ENCODE measurements at places on chromosomes 5 and 9.

DNA sequence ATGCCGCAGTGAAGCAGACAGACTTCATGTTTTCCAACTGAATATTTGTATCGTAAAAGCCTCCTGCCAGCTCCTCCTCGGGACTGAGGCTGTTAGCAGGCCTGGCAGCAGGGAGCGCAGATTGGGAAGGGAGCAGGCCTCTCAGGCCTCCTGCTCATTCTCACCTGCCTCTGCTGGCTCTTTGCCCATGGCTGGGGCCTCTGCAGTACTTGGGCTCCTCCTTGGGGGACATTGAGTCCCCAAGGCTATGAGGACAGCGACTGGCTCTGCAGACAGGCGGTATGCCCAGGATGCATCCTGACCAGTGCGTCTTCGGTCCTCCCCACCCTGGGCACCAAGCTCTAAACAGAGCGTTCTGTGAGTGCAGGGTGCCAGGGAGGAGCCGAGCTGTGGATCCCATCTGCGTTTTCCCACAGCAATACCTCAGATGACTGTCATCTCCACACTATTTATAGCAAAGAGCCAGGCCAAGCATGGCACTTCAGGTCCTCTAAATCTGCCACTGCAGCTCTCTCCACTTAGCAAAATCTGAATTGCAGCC is 38.7 kb downstream of the TSTD2 start:
- peak; percentile 19 for DNase-seq

DNA sequence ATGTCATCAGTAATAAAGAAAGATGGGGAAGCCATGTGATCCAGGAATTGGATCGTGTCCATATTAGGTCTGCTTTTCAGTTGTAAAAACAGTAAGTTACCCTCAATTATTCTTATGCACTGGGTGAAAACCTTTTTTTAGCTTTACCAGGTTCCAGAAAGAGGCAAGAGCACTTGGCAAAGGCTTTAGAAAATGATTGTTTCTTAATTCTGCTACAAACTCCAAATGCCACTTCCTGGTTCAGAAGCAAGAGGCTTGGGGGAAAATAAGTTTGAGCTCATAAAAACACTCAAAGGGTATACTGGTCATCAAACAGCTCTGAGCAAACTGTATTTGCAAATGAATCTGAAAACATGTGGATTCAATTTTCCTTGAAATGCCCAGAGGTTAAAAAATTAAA is 615.6 kb downstream of the EBF1 start:
- no peak for DNase-seq

DNA sequence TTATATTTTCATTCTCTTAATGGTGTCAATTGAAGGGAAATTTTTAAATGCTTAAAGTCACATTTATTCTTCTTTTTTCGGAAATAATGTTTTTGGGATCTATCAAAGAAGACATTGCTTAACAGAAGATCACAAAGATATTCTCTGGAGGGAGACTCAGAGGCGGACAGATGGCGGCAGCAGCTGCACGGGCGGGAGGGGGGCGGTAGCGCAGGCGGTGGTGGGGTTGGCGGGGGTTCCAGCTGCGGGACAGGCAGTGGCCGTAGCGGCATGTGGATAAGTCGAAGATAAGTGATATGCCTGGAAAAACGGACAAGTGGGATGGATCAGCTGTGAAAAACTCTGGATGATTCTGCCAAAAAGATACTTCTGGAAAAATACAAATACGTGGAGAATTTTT is 31.6 kb upstream of the ZDHHC11B start:
- DNase-seq = no peak

GRCh38 chr9:72187121-72187695 is 38.0 kb downstream of the GDA start:
- no peak for DNase-seq

DNA sequence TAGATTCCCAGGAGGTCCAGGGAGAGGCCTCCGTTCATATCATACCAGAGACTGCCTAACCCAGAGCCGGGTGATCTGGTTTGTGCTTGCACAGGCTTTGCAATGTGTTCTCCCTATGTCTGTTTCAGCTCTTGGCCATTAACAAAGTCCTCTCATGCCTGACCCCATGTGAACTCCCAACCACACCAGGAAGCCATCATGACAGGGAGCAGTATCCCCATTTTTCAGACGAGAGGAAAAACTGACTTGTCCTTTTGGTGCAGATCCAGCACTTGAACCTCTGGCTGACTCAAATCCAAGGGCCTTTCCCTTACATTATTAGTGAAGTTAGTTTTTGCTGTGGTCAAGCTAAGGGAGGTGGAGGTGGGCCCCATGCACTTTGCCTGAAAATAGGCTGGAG is 58.4 kb downstream of the TEX10 start:
- no peak for DNase-seq

- DNase-seq = no peak
Observed at GRCh38 chr5:16768184-16768583, 151.4 kb upstream of the RETREG1 start.

DNA sequence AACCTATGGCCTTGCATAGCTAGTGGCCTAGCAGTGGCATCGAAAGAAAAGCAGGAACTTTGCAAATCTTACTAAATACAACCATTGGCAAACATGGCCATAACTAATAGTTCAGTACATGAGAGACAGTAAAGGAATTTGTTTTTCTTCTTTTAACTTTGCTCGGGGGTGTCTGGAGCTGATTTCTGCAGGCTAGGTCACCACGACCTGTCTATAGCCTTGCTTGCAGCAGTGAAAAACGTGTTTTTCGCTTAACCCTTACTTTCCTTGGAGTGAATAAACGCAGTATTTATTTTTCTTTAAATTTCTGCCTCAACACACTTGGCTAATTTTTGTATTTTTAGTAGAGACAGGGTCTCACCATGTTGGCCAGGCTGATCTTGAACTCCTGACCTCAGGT is 19.9 kb downstream of the NAIF1 start:
- DNase-seq = no peak

DNA sequence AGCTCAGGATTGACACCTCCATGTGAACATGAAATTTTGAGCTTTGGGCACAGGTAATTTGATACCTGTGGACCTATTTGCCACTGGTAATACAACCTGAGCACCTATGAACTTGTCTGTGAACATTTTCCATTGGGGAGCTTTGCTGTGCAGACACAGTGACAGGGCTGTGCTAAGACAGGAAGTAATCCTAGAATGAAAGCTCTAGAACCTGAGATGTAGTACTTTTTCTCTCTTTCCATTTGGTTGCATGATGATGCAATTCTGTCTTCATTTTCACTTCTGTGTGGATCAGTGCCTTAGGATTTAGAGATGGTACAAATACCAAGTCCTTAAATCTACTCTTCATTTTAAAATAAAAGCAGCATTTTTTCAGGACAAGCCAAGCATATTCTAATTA is 216.9 kb downstream of the NR3C1 start:
- DNase-seq = no peak

- DNase-seq = no peak
Observed at GRCh38 chr9:122378236-122378635, 7.4 kb downstream of the PTGS1 start.

- peak; percentile 61 for DNase-seq
Observed at GRCh38 chr9:138022121-138022741, 144.6 kb downstream of the CACNA1B start.

DNA sequence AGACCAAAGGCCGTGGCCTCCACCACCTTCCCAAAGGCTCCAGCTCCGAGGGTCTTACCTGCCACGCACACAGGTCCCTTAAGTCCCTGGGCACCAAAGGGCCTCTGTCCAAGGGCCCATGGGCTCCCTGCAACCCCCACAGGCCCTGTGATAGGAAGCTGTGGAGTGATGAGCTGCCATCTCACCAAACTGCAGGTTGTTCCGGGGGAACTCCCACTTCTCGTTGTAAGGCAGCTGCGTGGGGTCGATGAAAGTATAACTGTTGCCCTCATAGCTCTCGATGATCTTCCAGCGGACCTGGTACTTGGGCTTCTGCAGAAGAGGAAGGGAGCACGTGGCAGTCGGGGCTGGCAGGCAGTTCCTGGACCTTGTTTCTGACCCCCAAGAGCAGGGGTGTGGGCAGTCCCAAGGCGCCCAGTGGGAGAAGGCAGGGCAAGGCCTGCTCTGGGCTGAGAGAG is 24.8 kb downstream of the CSF1R start:
- no peak for DNase-seq

DNA sequence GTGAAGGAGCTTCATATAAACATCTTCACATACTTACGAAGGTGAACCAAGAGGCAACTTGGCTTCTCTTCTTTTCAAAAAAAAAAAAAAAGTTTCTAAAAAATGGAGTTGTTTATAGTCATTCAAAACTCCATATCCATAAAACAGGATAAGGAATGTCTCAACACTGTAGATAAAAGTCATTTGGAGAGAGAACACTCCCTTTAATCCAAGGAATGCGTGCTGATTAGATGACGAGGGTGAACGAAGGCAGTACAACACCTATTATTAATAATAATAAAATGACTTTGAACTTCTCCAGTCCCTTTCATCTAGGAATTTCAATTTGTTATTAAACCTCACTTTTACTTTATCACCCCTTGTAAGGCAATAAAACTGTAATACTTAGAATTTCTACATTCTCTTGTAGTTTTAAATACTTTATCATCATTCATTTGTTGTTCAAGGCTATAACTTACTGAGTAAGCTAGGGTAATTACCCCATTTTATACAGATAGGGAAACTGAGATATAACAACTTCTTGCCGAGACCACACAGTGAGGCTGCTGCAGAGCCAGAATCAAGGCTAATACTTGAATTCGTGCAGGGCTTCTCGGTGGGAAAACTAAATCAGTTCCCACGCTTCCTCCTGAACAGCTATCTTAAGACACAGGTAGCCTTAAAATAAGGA is 377.1 kb downstream of the EFNA5 start:
- no peak for DNase-seq

DNA sequence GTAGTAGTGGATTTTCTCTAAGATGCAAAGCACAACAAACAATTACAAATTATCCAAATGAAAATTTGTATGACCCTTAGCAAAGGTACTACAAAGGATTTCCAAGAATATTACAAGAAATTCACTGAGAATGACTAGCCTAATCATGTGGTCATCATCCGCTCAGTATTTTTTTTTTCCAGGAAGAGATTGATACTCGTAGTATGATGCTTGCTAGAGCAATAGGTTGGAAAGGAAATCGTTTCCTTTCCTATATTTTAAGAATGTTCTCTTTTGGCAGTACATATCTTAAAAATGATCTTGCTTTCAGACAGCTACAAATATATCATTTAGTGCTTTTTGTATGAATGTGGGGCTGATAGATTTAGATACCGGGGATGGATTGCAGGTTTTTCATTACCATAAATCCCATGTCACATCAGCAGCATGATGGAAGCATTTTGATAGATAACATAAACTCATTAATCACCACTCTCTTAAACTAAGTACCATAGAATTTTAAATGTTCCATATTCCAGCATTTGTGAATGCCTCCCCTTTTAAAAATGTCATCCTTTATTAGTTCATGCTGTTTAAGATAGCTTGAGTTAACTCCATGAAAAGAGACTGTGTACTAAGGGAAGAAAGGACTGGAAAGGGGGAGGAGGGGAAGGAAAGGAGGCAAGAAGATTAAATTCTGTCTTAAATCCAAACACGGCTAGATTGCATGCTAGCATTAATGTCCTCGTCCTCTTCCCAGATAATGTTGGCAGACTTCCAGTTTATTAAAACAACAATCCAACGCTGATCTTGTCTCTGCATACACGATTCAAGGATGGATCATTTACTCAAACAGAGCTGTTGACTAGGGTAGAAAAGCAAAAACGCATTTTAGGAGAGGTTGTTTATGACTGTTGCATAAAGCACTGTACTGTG is 311.7 kb upstream of the ZNF608 start:
- no peak for DNase-seq

GRCh38 chr5:68216245-68217046 is 890 bp downstream of the PIK3R1 start:
- peak; percentile 79 for DNase-seq

- no peak for DNase-seq
Observed at GRCh38 chr9:100287186-100287585, 65.6 kb downstream of the TEX10 start.

DNA sequence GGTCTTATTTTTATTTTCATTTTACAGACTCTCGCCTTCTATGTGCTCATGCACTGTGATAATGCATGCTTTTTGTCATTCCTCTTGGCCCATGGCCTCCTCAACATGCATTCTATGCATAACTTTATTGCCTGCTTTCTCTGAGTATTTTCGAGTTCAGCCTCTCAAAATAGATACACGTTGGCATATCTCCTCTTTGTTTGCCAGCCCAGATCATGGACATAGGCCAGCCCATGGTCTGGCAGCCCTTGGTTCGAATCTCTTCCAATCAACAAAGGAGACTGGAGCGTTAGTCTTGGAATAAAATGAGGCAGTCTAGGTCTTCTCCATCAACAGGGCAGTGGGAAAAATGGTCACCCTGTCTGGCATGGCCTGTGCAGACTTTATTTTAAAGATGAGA is 279.5 kb upstream of the ADAMTS16 start:
- no peak for DNase-seq

DNA sequence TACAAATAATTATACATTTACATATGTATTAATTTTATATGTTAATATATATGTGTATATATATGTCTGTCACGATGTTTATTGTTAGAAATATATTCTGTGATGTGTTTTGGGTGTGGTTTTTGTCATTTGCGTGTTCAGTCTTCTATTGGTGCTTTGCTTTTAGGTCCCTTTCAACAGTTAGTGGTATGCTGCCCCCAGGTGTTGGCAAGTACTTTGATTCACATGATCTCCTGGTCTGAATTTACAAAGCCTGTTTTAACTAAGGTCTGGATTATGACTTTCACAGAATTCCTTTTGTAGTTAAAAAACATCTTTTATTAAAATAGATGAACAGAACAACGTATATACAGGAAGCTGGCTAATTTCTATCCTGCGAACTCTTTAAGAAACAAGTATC is 271.5 kb downstream of the CCDC171 start:
- no peak for DNase-seq

- DNase-seq = no peak
Observed at GRCh38 chr5:110092955-110093785, 403.4 kb downstream of the MAN2A1 start.

DNA sequence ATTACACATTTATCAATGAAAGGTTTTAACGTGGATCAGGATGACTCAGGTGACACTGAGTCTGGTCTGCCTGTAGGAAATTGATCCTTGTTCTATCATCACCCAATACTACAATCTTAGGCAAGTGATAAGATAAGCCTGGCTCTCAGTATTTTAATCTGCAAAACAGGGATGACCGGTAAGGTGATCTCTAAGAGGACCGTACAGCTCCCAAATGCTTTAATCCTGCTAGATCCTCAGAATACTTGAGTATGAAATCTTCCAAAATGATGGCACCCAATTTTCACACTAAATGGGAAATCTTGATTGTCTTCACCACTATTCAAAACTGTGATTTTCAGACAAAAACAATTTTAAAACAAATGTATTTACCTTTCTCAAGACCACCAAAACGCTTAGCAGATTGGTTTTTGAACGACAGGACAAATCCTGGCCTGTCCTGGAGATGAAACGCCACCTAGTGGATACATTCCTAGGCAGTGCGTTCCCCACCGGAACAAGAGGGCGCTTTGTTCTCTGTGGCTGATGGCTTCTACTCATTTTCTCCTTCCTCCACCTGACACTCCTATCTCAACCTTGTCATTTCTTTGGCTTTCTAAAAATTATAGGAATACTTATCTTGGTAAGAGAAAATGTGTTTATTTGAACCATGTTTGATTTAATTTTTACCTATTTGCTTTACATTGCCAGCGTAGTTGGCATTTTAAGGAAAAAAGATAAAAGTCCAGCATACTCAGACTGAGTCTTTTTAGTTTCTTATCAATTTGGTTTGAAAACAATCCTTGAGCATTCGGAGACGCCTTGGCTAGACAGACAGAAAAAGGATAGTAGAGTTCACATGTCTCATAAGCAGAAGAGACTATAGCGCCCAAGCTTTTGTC is 41.2 kb upstream of the VCAN start:
- peak; percentile 73 for DNase-seq

GRCh38 chr9:20319641-20320337 is 302.5 kb downstream of the MLLT3 start:
- no peak for DNase-seq

GRCh38 chr5:146690880-146691355 is 174.9 kb upstream of the GPR151 start:
- no peak for DNase-seq
